ENCODE measurements at places on chromosomes 6 and 20. TPM values are rescaled to one million over a fixed set of nuclear protein-coding genes. Genes with fewer than 3 reads are reported as not detected.

- DNase-seq = peak; percentile 16
Observed at GRCh38 chr6:41504466-41505121, 41.6 kb upstream of the FOXP4 start.

- DNase-seq = no peak
Observed at GRCh38 chr20:29472606-29473005, 1784.9 kb upstream of the DEFB115 start.

GRCh38 chr6:39172377-39172757 lies 56.9 kb downstream of the KCNK5 start:
- DNase-seq = no peak

- no peak for DNase-seq
Observed at GRCh38 chr20:48704761-48705160, 123.0 kb downstream of the PREX1 start.

DNA sequence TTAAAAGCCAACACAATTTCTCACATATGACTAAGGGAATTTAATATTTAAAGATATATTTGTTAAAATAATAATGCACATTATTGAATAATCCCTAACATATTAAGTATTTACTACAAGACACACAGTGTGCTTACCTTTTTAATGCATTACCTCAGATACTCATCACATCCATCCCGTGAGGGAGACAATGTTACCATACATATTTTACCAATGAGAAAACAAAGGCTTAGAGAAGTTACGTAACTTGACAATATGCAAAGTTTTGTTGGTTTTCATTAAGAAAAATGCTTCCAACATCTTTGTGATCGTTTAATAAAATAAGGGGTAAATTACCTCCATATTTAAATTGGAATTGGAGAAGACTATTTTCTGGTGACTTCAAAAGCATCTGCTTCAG lies 4.3 kb downstream of the IFNGR1 start:
- DNase-seq = peak; percentile 57

- peak; percentile 66 for DNase-seq
Observed at GRCh38 chr6:81465859-81466258, 286.6 kb downstream of the TENT5A start.

Gene BPIFB1
- not detected for total RNA-seq

Gene SMOC2
- total RNA-seq = not detected

Gene TRIM40
- total RNA-seq = not detected

Gene IL20RA
- not detected for total RNA-seq
